ENCODE measurements at places on chromosomes 5 and 9.

DNA sequence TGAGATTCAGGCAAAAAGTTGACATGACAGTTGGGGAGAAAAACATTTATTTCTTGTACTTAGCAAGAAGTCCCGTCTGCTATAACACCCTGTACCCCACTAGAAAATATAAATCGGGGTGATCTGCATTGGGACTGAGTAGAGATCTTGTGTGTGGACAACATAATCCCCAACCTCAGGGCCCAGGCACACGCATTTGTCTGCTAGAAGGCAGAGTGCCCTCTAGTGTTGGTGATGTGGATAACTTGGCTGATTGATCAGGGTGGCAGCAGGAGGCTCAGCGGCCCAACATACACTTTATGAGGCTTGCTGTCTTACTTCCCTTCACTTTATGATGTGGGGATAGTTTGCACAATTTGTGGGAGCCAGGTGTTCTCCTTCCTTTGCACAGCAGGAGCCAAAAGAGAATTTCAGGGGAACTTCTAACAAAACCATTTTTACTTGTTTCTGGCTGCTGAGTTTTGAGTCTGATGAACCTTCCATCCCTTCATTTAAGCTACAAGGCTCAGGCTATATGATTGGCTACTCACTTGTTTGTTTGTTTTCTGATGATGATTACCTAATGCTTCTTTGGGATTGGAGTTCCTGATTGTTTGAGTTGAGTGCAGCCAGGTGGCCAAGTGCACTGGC is 263.2 kb downstream of the DMAC1 start:
- no peak for DNase-seq

DNA sequence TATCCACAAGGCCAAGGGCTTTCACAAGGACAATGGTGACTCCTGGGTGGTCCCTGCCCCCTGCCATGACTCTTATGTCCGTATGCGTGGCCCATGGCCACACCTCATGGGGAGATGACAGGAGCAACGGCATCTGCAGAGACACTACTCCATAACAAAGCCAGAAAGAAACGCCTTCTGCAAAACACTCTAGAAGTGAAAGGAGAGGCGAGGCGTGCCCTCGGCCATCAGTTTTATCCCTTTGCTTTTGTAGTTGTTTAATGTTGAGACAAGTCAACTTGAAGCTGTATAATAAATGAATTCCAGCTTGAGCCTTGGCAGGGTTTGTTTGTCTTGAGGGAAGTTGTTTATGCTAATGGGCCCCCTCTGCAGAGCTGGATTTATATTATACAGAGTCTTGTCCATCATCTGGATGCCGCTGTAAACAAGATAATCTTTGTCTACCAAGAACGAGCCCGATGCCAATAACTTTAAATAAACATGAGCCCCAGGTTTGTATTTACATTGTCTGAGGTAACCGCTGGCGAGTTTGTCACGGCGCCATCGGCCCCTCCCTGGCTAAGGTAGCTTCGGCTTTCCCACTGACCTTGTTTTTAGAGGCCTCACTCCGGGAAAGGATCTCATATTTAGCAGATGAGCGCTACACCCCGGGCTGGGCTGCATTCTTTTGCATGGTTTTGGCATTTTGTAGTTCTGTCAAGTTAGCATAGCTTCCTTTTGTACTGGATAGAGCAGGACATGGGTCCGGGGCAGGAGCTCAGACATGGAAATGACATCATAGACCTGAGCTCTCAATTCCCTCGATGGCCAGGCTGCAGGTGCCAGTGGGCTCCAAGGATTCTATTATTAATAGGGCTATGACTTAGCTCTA is 165.3 kb downstream of the ERCC6L2 start:
- DNase-seq, result no peak

DNA sequence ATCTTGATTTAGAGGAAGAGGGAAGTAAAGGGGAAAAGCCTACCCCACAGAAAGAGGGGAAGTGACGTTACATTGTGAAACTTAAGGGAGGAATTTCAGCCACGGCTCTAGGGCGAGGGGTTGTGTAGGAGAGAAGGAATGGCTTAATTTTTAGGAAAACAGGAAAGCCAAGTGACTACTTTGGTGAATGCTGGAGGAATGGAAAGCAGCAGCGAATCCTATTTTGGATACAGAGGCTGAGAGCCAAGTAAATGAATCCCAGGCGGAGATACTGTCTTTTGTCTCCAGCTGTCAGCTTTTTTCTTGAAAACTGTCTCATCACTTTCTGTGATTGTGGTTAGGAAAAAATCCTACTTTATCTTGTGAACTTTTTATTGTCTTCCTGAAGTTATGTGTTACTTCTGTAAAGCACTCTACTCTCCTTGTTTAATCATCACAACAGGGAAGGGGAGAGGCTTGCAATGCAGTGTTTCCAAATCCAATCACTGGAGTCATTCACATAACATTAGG is 188.4 kb downstream of the TSSK1B start:
- no peak for DNase-seq

GRCh38 chr5:74517700-74518099 is 122.8 kb downstream of the ENC1 start:
- DNase-seq, result no peak

- DNase-seq, result no peak
Observed at GRCh38 chr5:84863020-84863419, 478.3 kb upstream of the EDIL3 start.

DNA sequence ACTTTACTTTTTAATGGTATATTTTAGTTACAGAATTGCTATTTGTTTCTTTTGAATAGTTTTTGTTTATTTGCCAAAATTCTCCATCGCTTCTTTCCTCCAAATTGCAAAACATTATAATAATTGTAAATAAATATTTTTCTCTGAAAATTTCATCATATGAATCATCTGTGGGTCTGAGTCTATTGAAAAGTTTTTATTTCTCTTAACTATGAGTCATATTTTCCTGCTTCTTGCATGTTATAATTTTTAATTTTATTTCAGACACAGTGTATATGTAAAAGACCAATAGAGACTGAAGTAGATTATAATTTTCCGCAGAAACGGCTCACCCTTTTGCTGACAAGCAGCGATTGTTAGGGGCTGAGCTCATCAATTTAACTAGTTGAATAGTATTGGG is 279.1 kb upstream of the IL12B start:
- no peak for DNase-seq

GRCh38 chr9:71806901-71807307 is 38.6 kb upstream of the CEMIP2 start:
- DNase-seq, result no peak

GRCh38 chr5:170491479-170491878 is 12.3 kb upstream of the KCNIP1 start:
- no peak for DNase-seq

GRCh38 chr9:73583576-73583975 is 431.9 kb downstream of the ANXA1 start:
- DNase-seq, result no peak

GRCh38 chr9:95570150-95570549 is 53.4 kb upstream of the PTCH1 start:
- DNase-seq, result no peak

DNA sequence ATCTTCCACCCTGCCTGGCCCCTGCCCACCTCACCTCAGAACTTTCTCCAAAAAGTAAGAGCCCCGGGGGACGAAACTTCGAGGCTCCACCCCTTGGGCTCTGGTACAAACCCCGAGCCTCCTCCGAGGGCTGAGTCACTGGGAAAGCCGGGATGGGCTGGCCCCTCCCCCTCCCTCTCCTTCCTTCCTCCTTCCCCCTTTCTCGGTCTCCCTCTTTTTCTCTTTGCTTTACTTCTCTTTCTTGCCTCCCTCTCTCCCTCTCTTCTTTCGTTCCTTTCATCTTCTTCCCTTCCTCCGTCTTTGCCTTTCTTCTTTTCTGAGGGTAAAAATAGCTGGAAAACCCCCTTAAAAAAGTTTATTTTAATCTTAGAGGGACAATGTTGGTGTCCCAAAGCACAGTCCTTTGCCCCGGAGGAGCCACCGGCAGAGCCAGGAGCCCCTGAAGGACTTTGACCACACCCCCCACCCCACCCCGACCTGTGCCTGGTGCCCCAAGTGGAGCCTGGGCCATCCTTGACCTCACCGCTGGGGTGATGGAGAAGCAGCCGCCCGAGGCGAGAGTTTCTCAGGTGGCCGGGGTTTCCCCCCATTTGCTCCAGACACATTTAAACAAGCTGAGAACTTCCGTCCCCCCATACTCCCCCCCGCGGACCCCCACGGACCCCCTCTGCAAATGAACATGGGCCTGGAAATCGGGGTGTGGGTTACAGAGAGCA is 5.7 kb upstream of the NOTCH1 start:
- DNase-seq, result no peak

DNA sequence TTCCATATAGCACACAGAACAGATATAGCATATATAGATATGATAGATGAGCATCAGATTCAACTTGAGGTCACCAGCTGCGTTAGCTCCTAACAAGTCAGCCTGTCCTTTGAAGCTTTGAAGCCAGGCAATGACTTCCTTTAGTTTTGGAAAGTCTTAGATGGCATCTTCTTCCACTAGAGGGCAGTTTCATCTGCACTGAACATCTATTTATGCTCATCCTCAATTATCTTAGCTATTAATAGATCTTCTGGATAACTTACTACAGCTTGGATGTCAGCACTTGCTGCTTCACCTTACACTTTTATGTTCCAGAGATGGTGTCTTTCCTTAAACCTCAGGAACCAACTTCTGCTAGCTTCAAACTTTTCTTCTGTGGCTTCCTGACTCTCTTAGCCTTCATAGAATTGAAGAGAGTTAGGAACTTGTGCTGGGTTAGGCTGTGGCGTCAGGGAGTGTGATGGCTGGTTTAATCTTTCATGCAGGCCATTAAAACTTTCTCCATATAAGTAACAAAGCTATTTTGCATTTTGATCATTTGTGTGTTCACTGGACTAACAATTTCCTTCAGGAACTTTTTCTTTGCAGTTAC is 1401.4 kb downstream of the EFNA5 start:
- no peak for DNase-seq

DNA sequence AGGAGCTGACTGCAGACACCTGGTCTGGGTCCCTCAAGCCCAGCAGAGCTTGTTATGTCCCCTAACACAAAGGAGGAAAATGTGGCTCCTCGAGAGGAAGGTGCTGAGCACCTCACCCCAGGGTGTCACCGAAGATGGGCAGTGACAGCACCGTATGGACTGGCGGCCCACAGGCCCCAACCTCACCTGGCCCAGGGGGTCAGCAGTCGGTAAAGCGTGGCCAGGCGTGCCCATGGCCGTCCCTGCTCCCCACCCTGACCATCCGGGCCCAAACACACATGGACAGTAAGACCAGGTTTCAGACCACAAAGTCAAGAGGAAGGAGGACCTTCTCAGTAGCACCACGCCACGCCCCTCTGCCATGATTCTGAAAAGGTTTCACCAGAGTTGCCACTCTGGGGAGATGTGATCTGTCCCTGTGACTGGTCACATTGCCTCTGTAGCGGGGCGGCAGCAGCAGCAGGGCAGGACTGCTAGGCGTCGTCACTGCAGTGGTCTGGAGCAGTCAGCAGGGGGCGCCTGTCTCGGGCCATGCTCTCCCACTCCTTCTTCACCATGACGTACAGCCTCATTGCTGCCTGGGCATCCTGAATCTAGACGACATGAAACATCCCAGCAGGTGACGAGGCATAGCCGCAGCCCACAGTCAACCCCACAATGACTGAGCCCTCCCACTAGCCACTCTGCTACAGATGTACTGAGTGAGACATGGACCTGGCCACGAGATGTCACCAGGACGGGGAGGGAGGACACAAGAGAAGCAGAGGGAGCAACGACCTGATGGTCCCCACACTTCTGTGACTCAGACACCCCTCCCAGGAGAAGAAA is 11.1 kb downstream of the REXO4 start:
- DNase-seq, result peak; percentile 75

DNA sequence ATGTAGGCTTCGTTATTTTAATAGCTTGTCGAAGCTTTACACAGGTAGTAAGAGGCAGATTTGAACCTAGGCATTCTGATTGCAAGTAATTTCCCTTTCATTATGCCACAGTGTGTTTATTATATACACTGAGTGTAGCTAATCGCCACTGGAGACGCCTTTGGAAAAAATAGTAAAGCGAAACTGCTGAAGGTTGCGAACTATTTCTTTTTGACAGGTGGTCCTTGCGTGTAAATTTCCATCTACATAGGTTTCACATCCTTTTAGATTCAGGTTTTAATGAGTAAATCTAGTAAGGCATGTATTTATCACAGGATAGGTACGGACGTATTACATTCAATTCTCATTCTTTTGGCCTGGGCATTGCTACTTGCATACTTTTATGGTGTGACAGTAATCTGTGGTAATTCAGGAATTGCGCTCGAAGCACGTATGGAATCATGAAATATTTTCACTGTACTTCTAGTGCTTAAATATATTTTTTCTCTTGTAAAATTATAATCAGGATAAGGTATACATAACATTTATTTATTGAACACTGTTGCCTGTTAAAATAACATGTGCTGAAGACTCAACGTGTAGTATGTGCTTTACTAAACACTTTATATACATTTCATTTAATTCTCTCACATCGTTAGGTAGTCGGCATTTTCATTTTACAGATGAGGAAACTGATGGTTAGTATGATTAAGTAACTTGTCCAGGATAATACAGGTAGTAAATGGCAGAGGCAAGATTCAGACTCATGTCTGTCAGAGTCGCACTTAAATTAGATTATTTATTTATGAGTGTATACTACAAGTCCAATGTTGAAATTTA is 1.8 kb downstream of the MARCHF6 start:
- no peak for DNase-seq

DNA sequence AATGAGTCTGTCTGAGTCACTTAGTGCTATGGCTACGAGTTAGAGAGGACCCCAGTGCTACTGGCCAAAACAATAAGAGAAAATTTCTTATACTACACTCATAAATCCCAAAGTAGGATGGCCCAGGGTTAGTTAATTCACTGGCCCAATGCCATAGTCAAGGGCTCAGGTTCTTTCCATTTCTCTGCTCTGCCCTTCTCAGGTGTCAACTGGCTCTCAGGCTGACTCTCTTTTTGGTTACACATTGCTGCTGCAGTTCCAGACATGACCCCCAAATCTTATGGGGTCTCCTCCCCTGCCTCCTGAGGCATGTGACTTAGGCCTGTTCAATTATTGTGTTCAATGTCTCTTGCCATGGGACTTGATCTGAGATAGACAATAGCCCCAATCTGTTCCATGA is 70.4 kb downstream of the ARHGEF37 start:
- no peak for DNase-seq

DNA sequence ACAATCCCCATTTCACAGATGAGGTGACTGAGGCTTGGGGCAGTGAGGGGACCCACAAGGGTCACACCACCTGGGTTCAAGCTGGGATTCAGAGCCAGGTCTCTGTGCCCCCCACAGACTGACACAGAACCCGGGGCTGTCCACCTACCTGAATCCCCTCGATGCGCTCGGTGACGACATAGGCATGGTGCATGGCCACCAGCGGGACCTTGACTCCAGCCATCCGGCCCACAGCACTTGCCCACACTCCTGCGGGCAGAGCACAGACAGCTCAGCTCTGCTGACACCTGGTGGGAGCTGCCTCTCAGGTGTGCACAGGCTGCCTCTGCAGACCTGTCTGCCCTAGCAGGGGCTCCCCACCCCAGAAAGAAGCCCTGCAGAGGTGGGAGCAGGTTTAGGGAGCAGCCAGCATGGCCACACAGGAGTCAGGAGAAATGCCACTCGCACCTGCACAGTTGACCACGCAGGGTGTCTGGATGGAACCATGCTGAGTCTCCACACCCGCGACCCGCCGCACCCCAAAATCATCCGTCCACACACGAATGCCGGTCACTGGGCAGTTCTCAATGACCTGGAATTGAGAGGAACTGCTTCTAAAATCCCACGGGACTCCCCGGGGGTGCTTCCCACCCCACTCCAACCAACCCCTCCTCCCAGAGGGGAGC is 8.4 kb downstream of the SARDH start:
- no peak for DNase-seq

All from D721Med (cell line).